ENCODE measurements at places on chromosomes 7 and 10.

DNA sequence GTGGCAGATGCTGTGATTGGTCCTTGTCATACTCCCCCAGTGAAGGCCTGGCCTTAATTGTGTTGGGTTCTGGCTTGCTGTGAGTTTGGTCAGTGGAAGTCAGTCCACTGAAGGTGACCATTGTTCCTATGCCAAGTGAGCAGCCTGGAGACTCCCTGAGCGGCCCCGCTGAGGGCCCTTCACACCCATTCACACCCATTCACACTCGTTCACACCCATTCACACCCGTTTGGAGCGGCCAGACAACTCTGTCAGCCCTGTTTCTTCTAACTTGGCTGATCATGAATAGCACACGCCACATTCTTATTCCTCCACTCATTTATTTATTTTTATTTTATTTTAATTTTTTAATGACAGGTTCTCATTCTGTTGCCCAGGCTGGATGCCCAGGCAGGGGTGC is 61.5 kb downstream of the C10orf120 start:
- no peak for DNase-seq

GRCh38 chr10:111432588-111432987 is 355.8 kb downstream of the ADRA2A start:
- no peak for DNase-seq

GRCh38 chr7:68246189-68246633 is 1249.6 kb downstream of the TYW1 start:
- no peak for DNase-seq

DNA sequence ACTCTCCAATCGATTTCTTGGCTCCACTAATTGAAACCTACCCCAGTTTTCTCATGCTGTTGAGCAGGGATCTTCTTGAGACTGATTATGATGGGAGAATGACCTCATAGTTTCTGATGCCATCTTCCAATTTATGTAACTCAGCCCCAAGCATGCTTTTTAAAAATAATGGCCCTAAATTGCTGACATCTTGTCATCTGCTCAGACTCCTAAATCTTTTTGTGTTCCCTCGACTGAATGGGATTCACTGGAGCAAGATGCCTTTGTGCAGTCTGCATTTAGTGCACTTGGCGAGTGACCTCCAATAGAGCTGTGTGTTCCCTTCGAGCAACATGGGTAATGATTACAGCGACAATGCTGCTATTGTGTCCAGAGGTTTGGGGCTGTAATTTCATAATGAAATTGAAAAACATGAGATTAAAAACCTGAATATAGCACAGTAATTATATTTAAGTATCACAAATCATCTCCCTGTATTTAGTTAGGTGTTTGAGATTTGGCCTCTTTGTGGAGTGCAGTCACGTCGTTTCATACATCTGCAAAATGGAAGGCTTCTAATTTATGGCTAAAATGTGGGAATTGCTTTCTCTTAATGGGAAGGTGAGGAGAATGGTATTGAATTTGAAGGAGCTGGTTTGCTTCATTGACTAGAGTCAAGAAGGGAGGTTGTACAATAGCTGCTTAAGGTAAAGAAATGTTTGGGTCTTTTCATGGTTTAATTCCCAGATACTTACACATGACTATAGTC is 192.9 kb downstream of the AUTS2 start:
- DNase-seq = no peak

GRCh38 chr10:97034958-97035769 is 150.6 kb downstream of the SLIT1 start:
- no peak for DNase-seq

- no peak for DNase-seq
Measured at GRCh38 chr7:112226701-112227276, 20.3 kb downstream of the ZNF277 start.

- DNase-seq = no peak
Measured at GRCh38 chr10:130709415-130709814, 573.2 kb downstream of the GLRX3 start.

DNA sequence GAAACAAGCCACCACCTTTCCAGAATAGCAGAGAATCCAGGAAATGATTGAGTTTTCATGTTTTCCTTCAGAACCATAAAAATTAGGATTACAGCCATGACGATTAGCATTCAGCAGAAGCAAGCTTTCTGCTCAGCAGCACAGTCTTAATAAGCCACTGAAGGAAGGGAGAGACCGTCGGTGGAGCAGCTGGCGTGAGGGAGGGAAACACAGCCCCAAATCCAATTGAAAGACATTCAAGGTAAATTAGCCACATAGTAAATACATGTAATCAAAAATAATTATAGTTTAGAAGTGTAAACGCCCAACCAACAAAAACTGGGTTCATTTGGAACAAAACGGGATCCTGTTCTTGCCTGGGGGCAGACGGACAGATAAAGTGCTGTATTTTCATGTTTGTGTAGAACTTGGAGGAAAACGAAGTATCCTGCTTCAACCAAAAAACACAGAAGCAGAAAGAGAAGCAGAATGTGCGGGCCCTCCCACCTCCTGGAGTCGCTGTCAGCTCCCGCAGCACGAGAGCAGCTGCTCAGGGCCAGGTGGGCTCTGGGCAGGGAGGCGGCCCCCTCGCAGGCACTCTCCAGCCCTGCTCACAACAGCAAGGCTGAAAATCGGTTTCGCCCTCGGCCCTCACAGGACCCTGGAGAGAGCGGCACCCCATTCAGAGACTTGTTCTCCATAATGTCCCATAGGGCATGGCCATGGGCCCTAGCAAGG is 84.9 kb downstream of the TCERG1L start:
- no peak for DNase-seq

- DNase-seq = no peak
Measured at GRCh38 chr10:18097524-18097923, 42.7 kb upstream of the CACNB2 start.

GRCh38 chr7:135109562-135109961 is 38.3 kb upstream of the TMEM140 start:
- DNase-seq = no peak

- no peak for DNase-seq
Measured at GRCh38 chr10:1560535-1561192, 176.7 kb downstream of the ADARB2 start.

DNA sequence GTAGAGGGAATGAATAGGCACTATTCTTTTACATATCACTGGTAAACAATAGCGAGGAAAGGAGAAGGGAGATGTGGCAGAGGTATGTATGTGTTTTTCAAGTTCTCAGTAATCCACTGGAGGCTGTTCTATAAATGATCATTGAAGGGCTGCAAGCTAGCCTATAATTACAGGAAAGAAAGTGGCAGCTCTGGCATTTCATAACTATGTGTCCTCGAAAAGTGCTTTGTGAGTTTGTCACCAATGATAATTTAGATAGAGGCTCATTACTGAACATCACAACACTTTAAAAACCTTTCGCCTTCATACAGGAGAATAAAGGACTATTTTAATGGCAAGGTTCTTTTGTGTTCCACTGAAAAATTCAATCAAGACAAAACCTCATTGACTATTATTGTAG is 235.1 kb downstream of the FOXP2 start:
- DNase-seq = no peak

DNA sequence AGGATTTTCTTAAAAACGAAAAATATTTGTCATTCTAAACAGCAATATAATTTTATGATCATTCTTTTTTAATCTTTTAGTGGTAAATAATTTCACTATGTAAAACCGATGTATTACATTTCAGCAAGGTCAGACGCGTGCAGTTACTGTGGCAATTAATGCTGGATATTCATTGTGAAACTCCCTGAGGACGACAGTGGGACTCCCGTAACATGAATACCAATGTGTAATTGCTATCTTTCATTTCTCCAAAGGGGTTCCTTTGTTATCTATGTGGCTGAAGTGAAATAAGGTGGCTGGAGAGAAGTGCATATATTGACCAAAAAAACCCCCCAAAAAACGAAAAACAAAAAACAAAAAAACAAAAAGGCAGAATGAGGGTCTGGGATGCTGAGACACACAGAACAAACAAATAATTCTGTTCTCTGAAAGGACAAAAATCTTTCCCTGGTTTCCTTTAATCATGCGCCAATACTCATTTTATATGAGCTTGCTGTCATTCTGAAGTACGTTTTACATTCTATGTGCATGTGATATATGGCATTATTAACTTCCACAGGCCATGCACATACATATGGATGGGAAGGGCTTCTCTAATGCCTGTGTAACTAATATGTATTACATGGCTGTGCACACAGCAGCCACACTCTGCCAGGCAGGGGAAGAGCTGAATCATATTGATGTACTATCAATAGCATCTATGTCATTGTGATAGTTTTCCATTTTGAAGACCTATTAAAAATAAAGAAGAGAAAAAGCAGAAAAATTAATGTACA is 161.4 kb downstream of the RAPGEF5 start:
- no peak for DNase-seq

- no peak for DNase-seq
Measured at GRCh38 chr10:34959321-34959720, 130.8 kb downstream of the CUL2 start.

DNA sequence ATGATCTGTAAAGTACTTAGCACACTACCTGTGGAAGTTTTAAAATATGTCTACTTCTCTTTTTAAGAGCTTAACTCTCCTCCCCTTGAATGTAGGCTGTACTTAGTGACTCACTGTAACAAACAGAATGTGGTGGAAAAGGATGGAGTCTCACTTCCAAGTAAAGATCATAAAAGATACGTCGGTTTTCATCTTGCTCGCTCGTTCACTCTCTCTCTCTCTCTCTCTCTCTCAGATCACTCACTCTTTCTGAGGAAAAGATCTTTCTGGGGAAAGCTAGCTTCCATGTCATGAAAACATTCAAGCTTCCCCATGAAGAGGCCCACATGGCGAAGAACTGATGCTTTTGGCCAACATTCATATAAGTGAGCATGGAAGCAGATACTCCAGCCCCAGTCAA is 5.5 kb downstream of the CHUK start:
- no peak for DNase-seq

- no peak for DNase-seq
Measured at GRCh38 chr7:50962962-50963374, 180.3 kb upstream of the GRB10 start.

GRCh38 chr7:55304018-55304762 is 60.9 kb upstream of the LANCL2 start:
- DNase-seq = no peak

- DNase-seq = no peak
Measured at GRCh38 chr7:2379161-2379560, 24.2 kb upstream of the CHST12 start.

GRCh38 chr10:48551861-48552591 is 52.8 kb downstream of the ARHGAP22 start:
- DNase-seq = peak; percentile 13

- no peak for DNase-seq
Measured at GRCh38 chr10:10642751-10643150, 374.9 kb upstream of the CELF2 start.

DNA sequence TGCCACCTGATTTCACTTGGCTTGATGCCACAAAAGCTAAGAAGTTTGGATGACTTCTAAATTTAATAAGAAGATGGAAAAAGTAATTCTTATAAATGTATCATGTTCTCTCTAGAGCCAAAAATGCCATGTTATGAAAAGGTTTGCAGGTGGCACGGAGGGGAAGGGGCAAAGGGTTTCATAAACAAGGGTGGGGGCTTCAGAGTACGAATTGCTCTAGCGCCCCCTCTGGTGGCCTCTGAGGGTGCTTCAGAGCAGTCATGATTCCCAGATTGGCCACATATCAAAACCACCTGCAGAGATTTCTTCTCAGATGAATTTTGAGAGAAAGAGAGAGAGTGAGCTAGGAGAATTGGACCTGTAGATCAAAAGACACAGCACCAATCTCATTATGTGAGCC is 208.6 kb upstream of the YAE1 start:
- no peak for DNase-seq

DNA sequence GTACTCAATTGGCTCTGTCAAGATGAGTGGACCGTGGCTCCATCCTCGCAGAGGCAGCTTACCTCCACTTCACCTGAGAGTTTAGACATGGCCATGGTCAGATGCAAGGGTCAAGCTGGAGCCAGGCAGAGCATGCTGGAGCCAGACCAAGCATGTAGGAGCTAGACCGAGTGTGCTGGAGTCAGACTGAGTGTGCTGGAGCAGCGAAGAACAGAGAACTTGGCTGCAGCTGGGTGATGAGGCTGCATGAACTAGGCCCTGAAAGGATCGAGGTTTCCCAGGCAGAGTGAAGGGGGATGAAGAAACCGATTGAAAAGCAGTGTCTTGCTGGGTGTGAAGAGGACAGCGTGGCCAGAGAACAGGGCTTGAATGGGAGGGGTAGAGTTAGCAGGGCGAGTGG is 86.1 kb downstream of the MKI67 start:
- no peak for DNase-seq

DNA sequence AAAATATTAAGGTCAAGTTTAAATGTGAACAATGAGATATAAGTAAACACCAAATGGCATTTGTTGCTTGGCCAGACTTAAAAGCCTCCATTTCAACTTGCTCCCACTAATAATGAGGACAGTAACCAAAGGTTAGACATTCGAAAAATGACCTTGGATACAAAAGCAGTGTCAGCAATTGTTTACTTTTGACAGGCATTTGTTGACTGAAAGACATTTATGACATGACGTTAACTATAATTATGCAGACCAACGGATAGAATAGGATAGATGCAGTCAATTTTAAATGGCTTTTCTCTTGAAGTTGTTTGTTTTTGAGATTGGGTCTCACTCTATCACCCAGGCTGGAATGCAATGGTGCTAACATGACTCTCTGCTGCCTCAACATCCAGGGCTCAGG is 6.3 kb upstream of the WNT16 start:
- no peak for DNase-seq

DNA sequence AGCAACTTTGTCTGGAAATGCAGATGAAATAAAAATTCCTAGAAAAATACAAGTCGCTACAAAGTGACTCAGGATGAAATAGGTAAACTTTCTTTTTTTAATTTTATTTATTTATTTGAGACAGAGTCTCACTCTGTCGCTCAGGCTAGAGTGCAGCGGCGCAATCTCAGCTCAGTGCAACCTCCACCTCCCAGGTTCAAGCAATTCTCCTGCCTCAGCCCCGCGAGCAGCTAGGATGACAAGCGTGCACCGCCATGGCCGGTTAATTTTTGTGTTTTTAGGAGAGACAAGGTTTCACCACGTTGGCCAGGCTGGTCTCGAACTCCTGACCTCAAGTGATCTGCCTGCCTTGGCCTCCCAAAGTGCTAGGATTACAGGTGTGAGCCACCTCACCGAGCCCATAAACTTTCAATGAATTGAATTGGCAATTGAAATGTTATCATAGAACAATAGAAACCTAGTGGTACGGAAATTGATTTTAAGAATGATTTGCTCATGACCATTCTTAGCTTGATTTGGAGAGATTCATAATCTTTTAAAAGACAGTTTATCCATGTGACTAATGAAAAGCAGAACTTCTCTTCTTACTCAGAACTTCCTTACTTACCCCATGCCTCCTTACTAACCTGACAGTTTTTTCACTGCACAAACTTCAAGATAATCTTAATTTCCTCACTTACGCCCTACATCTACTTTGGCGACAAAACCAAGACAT is 161.7 kb downstream of the FAM107B start:
- DNase-seq = no peak

GRCh38 chr10:71015674-71016073 is 127.3 kb upstream of the PCBD1 start:
- DNase-seq = no peak

DNA sequence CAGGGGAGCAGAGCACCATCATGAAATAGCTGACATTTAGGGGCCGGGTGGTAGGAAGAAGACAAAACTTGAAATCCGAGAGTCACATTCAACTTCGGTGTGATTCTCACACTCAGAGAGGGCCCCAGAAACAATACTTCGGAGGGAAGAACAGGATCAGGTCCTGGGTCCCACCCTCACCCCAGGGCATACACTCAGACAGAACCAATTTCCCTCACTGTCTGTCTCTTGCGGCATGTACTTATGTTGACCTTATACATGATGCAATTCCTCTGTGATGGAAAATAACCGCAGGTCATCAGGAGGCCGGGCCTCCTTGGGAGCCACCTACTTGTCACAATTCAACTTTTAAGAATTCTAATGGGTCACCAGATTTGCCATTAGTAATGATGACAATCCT is 26.3 kb upstream of the HMX3 start:
- no peak for DNase-seq
